ENCODE measurements at places on chromosomes 5 and 9.

- no peak for DNase-seq
Measured at GRCh38 chr5:1460054-1460682, 14.9 kb upstream of the SLC6A3 start.

DNA sequence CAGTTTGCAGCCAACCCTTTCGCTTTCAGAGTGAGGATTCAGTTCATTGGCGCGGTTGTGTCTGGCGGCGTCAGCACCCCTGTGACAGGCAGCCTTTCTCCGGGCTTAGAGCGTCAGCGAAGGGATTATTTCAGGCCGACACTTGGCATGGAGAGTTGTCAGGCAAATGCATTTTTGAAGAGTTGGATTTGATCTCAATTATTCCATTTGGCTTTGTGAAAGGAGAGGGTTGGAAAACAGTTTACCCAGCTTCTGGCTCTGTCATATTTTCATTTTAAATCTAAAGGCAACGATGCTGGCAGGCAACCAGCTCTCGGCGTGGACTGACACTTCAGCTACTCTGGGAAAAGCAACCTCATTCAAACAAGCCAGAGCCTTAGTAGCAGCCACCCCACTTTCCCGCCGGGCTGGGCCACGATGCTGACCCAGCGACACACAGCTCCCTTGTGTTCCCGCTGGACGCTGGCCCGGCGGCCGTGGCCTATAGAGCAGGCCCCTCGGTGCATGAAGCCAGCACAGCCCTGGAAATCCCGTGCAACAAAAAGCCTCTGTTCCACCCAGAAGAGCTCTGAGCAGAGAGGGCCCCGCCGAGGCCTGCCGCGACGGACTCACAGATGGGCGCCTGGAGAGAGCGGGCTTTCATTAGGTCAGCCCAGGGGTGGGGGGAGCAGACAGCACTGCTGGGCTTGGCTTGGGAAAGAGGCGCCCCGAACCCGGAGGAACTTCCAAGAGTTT, 28.9 kb upstream of the LPCAT1 start:
- DNase-seq, result no peak

- peak; percentile 28 for DNase-seq
Measured at GRCh38 chr5:130871346-130872086, 293.5 kb downstream of the HINT1 start.

DNA sequence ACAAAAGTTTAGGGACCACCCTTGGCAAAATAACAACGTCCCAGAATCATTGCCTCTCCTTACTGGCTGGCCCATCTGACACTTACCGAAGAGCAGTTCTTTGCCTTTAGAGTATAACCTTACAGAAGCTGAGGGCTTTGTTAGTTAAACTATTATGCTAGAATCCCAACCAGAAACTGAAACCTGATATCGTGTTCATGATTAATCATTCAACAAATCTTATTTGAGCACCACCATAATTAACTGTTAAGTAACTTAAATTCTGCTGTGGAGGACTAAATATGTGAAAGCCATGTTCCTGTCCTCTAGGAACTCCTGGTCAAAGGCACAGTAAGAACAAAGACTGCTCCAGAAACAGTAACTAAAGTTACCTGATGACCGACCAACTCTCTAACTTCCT, 104.9 kb downstream of the ARL15 start:
- DNase-seq, result no peak

GRCh38 chr5:16497546-16497945, 31.9 kb upstream of the ZNF622 start:
- no peak for DNase-seq

GRCh38 chr5:124401476-124402143, 344.8 kb downstream of the ZNF608 start:
- no peak for DNase-seq

- no peak for DNase-seq
Measured at GRCh38 chr5:180717989-180718388, 21.9 kb downstream of the OR2Y1 start.

GRCh38 chr9:98135558-98135934, 16.5 kb upstream of the TRIM14 start:
- DNase-seq, result no peak

DNA sequence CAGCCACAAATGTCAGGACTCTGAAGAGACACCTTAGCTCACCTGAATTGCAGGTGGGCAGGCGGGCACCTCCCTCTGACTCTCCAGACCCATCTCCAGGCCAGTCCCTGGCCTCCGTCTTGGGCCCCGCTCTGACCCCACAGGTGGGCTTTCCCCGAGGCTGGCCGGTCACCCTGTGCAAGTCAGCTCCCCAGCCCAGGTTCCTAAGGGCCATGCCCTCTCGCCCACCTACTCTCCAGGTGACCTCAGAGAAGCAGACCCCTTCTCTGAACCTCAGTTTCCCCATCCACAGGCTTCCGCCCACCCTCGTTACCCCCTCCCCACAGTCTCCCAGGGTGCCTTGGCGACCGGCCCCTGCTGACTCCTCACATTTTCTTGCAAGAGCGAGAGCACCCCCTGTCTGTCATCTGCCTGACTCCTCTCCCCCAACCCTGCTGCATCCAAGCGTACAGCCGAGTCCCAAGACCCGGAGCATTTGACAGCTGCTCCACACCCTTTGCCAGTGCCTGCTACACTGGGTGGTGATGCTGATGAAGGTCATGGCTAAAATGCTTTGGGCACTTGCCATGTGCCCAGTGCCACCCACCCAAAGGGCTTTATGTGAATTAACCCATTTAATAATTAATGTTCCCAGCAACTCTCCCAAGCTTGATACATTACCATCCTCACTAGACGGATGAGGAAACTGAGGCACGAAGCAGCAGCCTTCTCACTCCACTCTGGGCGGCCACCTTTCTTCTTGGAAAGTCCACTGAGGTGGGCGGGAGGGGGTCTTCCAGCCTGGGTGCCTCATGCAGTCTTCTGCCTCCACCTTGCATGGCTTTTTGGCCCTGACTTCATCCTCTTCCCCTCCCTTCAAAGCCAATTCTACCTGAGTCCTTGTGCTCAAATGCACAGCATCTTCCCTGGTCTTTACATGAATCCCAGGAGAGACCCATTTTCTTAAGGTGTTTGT, 51.1 kb upstream of the ORM1 start:
- DNase-seq, result no peak

- DNase-seq, result peak; percentile 84
Measured at GRCh38 chr9:37943345-37944265, 39.7 kb upstream of the SLC25A51 start.

DNA sequence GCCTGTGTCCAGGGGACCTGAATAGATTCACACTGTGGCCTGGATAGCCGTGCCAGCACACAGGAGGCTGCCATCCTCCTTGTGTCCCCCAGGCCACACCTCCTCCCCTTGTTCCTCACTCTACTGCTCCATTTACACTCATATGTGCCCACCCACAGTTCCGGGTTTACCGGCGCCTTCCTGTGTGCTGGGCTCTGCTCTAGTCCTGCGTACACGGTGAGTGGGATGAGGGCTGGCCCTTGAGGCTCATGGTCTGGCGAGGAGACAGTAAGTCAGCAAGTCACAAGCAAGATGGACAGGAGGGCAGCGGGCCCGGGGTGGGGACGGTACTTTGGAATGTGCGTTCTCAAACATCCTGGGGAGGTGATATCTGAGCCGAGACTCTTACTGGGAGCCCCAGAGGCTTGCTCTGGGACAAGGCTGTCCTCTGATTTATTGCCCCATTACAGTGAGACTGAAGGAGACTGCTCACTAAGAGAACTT, 32.4 kb upstream of the NXNL2 start:
- no peak for DNase-seq

- no peak for DNase-seq
Measured at GRCh38 chr5:91532281-91532680, 149.2 kb upstream of the ARRDC3 start.

DNA sequence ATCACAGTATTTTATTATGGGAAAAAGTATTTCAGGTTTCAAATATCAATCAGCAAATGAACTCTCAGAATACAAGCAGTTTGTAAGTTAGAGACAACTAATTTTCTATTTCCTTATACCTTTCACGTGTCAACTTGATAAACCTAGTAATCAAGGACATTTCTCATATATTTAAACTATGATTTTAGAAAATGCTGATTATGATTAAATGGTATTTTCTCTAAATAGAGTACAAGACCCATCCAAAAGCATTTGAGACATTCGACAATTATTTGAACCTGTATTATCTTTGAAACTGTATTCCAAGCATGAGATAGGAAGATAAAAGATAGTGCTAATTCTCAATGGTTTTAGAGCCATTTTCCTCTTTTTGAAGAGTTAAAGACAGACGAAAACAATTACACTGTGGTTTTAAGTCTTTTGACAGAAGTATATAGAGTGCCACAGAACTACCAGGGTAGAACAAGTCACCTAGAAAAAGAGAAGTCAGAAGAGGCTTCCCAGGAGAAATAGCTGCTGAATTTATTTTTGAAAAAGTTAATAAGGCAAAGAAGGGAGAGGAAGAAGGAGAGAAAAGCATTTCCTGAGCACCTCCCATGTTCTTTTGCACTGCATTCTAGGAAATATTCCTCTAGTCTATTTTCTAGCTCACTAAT, 5.6 kb downstream of the MEIKIN start:
- no peak for DNase-seq

DNA sequence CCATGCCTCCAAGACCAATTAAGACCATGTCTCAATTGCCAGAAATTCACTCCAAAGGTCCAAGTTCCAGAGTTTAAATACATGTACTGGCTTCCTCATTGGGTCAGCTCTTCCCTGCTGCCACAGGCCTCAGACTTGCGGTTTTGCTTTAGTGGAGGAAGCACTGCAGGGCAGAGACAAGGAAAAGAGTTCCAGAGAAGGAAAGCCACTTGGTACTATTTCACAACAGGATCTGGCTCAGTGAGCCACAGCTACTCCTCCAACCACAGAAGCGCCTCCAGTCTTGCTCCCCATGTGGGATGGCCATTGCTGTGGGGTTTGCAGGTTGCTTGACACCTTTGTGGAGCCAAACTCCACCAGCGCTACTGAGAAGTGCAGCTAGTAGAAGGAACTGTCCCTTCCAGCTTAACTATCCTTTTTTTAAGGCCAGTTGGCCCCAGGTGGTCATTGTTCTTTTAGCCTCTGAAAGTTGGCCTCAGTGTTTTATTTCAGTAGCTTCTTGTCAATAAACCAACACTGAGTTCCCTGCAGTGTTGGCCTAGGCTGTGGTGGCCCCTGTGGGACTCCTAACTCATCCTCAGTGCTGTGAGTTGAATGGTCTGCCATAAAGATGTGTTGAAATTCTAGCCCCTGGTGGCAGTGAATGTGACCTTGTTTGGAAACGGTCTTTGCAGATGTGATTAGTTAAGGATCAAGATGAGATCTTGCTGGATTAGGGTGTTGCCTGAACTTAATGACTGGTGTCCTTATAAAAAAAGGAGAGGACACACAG, 93.7 kb upstream of the DAP start:
- no peak for DNase-seq

- DNase-seq, result no peak
Measured at GRCh38 chr5:36593867-36594266, 12.5 kb upstream of the SLC1A3 start.

DNA sequence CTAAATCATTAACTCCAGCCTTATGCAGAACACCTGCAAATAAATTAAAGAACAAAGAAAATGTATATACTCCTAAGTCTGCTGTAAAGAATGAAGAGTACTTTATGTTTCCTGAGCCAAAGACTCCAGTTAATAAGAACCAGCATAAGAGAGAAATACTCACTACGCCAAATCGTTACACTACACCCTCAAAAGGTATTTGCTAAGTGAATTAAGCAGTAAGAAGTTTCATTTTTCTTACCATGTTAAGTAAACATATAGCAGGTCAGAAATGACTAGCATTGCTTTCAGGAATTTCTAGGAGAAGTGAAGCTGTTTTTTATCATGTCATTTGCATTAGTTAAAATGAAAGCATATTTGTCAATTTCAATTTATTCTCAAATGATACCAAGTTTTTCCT, 92.7 kb downstream of the MELK start:
- no peak for DNase-seq

DNA sequence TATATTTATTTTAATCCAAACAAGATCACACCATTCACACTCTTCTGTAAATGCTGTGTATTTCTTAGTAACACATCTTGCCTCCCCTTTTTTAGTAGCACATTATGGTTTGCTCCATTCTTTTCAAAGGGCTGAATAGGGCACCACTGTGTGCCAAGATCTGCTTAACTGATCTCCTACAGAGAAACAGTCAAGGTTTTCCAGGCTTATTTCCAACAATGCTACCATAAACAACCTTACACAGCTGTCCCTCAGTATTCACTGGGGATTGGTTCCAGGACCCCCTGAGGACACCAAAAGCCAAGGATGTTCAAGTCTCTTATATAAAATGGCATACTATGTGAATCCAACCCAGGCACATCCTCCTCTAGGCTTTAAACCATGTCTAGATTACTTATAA, 16.5 kb downstream of the GOLM1 start:
- no peak for DNase-seq

GRCh38 chr9:88387036-88387551, 1.1 kb upstream of the SPIN1 start:
- DNase-seq, result no peak

GRCh38 chr5:146447734-146448380, 724 bp downstream of the TCERG1 start:
- peak; percentile 20 for DNase-seq

- no peak for DNase-seq
Measured at GRCh38 chr9:129404621-129405020, 216.3 kb downstream of the C9orf50 start.

DNA sequence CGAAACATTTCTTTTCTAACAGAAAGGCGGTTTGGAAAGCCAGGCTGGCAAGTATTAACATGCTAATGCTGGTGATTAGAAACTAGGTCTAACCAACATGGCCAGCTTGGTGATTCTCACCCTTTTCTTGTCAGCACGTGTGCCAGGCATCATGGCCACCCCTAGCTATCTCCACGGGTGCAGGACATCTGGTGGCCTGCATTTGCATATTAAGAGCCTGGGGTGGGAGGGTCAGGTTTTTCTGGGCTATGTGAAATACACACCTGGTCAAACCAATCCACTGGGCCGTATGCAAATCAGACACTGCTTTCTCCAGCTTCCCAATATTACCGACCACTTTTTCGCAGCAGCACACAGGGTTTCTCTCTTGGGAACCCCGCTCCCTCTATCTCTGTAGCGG, 612.1 kb downstream of the PTPRD start:
- no peak for DNase-seq

- no peak for DNase-seq
Measured at GRCh38 chr9:136939996-136940525, 4.5 kb downstream of the FBXW5 start.

- no peak for DNase-seq
Measured at GRCh38 chr5:61768692-61769281, 436.7 kb downstream of the ZSWIM6 start.

- no peak for DNase-seq
Measured at GRCh38 chr5:153459051-153459743, 31.3 kb upstream of the GRIA1 start.

GRCh38 chr5:74015716-74016115, 389.7 kb downstream of the ARHGEF28 start:
- no peak for DNase-seq

All from AG09309 (cell line).